ENCODE measurements at places on chromosomes 16 and 17.

- DNase-seq: no peak
Measured at GRCh38 chr16:49590166-49590871, 216.7 kb downstream of the C16orf78 start.

- DNase-seq: peak; percentile 91
Measured at GRCh38 chr17:11598274-11599221, at the start of gene DNAH9. DNAH9 (plus strand) TSS chr17:11598470; CDS start chr17:11598499, 29 bp downstream.

- DNase-seq: no peak
Measured at GRCh38 chr16:51881731-51882130, 665.2 kb downstream of the TOX3 start.

- no peak for DNase-seq
Measured at GRCh38 chr16:49051576-49051975, 230.1 kb downstream of the CBLN1 start.

DNA sequence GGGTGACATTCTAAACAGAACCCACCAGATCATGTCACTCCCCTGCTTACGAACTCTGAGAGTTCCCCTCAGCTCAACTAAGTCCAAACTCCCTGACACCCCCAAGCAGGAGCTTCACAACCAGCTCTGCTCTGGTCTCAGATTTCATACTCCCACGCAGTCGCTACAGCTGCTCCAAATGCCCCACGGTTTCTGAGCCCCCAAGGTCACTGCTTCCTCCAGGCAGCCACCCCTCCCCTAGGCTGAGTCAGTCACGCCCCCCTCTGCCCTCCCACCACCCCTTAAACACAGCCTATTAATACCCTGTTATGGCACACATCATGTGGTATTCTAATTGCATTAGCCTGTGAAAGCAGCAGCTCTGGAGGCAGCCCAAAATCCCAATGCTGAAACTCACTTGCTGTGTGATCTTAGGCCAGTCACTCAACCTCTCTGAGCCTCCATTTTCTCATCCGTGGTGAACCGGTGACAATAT, 51.5 kb downstream of the GSG1L start:
- no peak for DNase-seq

GRCh38 chr17:78359321-78359996, 418 bp downstream of the SOCS3 start:
- peak; percentile 57 for DNase-seq

Data from right lung (tissue), 10 donors.